ENCODE measurements at places on chromosomes 5 and 9.

GRCh38 chr5:10501554-10502075 lies 59.9 kb downstream of the ROPN1L start:
- DNase-seq = peak; percentile 36

GRCh38 chr5:31682025-31682424 lies 43.1 kb downstream of the PDZD2 start:
- DNase-seq = no peak

GRCh38 chr5:1524481-1524798 lies 680 bp upstream of the LPCAT1 start:
- no peak for DNase-seq

GRCh38 chr5:37888476-37888875 lies 48.6 kb upstream of the GDNF start:
- no peak for DNase-seq

DNA sequence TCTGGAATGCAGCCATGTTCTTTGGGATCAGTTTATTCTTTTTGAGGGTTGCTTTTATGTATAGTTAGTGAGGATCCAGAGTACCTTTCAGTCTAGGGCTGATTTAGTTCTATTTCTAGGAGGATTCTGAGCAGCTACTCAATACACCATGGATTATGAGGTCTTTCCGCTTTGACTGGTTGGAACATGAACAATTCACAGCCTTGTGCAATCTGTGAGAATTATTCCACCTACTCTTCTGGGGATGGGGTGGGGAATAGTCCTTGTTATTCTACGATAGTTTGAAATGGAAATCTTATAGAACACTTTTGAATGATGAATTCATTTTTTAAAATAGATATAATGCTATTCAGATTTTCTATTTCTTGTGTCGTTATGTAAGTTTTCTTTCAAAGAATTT lies 212.3 kb upstream of the ARRDC3 start:
- no peak for DNase-seq

DNA sequence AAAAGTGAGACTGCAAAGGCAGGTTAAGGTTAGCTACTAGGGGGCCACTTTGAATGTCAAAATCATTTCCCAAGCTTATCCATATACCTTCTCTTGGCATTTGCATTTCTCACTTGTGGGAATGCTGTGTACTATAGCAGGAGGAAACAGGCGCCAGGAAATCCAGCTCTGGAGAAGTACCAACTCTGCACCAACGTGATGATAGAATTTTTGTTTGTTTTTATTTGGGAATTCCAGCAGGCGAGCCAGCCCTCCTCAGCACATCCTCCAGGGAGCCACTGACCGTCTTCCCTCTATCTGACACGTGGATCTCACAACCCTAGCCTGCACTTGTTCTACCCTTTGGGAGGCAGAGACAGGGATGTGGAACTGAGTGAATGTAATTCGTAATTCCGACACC lies 318.0 kb downstream of the ACTL7B start:
- no peak for DNase-seq

DNA sequence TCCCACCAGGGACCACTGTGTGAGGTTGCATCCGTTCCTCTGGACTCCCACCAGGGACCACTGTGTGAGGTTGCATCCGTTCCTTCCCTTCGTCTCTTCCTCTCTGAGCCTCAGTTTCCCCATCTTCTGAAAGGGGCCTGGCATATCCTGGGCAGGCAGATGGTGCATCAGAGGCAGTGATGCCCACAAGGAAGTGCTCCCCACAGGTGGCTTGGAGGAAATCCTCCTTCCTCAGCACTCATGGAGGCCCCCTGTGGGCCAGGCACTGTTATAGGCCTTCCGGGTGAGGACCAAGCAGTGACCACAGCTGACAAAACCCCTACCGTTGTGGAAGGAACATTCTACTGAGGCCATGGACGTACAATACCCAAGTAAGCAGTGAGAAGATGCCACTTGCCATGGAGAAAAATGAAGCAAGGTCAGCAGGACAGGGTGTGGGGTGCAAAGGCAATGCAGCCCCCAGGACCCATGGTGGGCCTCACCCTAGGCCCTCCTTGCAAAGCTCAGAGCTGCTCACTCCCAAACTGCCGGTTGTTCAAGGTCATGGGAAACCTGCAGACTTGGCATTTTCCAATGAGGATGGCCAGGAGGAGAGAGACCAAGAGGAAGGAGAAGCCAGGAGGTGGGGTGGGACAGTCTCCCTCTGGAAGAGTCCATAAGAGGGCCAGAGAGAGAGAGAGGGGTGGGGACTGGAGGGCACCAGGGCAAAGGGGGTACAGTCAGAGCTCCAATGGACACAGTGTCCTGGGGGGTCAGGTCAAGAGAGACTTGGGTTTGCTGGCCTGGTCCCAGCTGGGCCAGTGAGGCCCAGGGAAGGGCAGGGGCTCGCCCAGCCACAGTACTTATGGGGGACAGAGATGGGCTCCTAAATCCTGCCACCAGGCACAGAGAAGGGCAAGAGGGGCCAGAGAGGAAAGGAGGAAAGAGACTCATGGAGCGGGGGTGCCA lies 51.1 kb downstream of the C9orf50 start:
- peak; percentile 33 for DNase-seq

GRCh38 chr9:16103620-16104397 lies 551.0 kb downstream of the CCDC171 start:
- no peak for DNase-seq

DNA sequence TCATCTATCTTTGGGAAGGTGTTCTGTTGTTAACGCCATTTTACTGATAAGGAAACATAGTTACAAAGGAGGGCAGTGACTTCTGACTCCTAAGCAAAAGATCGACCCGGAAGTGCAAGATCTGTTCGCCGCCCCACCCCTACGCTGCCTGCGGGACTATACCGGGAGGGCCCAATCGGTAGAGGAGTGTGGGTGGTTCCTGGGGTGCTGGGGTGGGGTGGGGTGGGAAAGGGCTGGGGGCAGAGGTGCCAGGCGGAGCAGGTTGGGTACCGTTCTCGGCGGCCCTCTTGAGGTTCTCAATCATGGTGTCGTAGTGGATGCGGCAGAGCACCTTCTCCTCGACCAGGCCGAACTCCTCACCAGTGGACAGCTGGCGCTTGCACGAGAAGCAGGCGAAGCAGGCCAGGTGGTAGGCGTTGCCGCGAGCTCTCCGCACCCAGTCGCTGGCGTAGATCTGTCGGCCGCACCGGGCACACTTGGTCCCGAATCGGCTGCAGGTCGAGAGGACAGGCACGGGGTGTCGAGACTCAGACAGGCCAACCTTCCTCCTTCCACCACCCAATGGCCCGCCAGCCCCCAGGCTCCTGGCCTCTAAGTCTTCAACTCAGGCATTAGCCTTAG lies 11.8 kb downstream of the LHX6 start:
- no peak for DNase-seq

- DNase-seq = no peak
These were observed 99.2 kb upstream of the PITX1 start for GRCh38 chr5:135133181-135133580.

DNA sequence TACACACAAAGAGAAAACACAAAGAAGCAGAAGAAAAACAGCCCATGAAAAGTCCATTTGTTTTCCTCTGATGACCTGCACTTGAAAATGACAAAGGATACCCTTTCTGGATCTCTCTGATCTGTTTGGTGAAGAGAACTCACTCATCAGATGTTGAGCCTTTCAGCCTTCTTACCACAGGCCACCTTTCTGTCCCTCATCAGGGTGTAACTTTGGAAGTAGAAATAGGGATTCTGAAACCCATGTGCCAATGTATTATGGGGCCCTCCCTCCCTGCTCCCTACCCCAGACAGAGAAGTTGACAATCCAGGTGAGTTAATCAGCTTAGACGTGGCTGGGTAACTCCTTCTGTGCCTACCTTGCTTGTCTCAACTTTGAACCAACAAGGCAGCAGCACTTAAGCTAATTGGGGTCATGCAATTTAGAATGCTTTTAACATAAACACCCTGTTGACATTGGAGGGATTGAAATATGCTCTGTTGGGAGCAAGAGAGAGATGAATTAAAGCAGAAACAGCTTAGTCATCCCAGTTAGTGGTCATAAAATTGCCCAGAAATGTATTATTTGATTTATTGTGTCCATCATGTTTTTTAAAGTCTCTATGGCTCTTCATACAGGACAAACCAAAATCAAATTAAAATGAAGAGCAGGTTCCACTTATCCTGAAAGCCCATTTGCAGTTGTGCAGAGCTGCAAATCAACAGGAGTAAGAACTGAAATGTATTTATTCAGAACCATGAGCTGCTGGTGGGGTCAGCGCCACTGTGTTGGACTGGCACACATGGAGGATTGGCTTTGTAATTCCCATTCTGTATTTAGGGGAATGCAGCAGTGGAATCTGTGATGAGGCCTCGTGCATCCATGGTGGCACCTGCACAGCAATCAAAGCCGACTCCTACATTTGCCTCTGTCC lies 132.0 kb downstream of the LIFR start:
- no peak for DNase-seq

Data from hematopoietic multipotent progenitor cell treated with erythropoietin and hydrocortisone succinate and interleukin-3 and kit ligand, for 6 days (in vitro differentiated cells).